ENCODE measurements at places on chromosomes 4 and X. TPM values are rescaled to one million over a fixed set of nuclear protein-coding genes. Genes with fewer than 3 reads are reported as not detected.
A peak's percentile ranks its signal among the peaks of the same experiment; 100 is the strongest.

- no peaks in the 10 kb centered on the region for H3K36me3 ChIP-seq
- H3K4me1 ChIP-seq, result no peaks in the 10 kb centered on the region
- DNase-seq, result no peak
- no peak overlapping the region for H3K4me3 ChIP-seq
- H3K27ac ChIP-seq, result no peak overlapping the region
Observed at GRCh38 chrX:18309401-18309800, 45.1 kb downstream of the SCML2 start.

DNA sequence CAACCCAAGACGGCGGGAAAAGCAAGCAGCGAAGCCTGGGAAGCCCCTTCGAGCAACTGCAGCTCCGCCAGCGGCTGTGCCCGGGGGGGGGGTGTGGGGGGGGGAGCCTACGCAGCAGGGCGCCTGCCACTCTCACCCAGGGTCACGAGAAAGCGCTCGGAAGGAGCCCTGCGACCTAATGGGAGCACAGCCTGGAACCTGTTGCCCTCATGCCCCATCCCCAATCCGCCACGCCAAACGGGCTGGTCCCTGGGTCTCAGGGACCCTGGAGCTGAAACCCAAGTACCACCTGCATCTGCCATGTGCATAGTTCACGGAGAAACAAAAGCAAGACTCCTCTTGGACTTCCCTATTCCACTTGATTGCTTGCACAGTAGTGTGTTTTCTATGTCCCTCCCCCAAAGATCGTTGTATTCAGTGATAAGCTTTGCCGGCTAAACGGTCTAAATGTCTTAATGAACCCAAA, 359 bp upstream of the GAB3 start:
- H3K36me3 ChIP-seq, result no peaks in the 10 kb centered on the region
- no peak for DNase-seq
- no peaks in the 10 kb centered on the region for H3K27me3 ChIP-seq
- peaks cover 2% of the 10 kb centered on the region for H3K4me1 ChIP-seq
- peak overlapping the region; percentile 11 for H3K4me3 ChIP-seq

- no peak for DNase-seq
- no peak overlapping the region for H3K4me3 ChIP-seq
- H3K27ac ChIP-seq, result no peak overlapping the region
- H3K4me1 ChIP-seq, result no peaks in the 10 kb centered on the region
- H3K36me3 ChIP-seq, result no peaks in the 10 kb centered on the region
Observed at GRCh38 chr4:185502386-185502785, 30.9 kb upstream of the CCDC110 start.

The PLXNA3 gene
- total RNA-seq, result 87.0 TPM

The SASH3 gene
- total RNA-seq, result 102 TPM

The GPRIN3 gene
- 41.3 TPM for total RNA-seq

The PRSS48 gene
- total RNA-seq, result not detected

The COL25A1 gene
- total RNA-seq, result not detected

Measured in T-cell (primary cell).